ENCODE measurements at places on chromosomes 1 and 21. TPM values are rescaled to one million over a fixed set of nuclear protein-coding genes. Genes with fewer than 3 reads are reported as not detected.
A peak's percentile ranks its signal among the peaks of the same experiment; 100 is the strongest.

DNA sequence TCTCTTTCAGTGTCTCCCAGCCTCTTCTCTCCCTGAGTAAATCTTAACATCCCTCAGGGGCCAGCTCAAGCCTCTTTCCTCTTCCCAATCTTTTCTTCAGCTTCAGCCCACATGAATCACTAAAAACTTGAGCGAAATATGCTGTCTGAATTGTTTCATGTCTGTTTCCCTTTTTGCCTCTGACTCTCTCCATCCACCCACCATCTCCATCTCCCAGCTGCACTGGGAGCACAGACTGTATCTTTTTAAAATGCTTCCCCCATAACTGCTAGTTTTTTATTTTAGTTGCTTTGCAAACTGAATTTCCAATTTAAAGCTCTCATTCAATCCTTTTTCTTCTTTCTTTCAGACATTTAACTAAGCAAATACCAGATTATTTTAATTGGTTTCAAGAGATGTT lies 3.0 kb upstream of the AHCTF1 start:
- no peak overlapping the region for H3K4me3 ChIP-seq
- no peak overlapping the region for H3K27ac ChIP-seq
- H3K36me3 ChIP-seq = no peaks in the 10 kb centered on the region

Gene SAMSN1
- 27.9 TPM for total RNA-seq

- H3K27ac ChIP-seq = no peak overlapping the region
- no peaks in the 10 kb centered on the region for H3K36me3 ChIP-seq
- H3K27me3 ChIP-seq = peaks cover 28% of the 10 kb centered on the region
- no peak for DNase-seq
These were observed 106.5 kb downstream of the SPATA46 start for GRCh38 chr1:162270016-162270770.

DNA sequence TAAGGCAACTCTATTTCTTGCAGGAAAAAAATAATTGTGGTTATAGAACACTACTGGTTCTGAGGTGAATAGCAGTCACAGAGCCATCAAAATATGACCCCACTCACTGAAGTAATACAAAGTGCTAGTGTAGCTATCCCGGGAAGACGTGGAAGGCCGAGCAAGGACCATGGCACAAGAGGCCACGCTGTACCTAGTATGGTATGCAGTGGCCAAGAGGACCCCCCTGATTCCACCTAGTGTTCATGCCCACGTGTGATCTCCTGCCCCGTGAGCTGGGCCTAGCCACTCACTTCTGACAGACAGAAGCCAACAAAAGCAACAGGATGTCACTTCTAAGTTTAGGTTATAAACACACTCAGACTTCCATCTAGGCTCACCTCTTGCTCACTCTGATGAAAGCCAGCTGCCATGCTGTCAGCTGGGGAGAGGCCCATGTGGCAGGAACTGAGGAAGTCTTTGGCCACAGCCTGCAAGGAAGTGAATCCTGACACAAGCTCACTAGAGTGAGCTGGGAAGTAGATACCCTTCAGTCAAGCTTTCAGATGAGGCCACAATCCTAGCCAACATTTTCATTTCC lies 21.7 kb upstream of the LSS start:
- H3K27me3 ChIP-seq = no peaks in the 10 kb centered on the region
- H3K27ac ChIP-seq = peak overlapping the region; percentile 54
- peaks cover 29% of the 10 kb centered on the region for H3K4me1 ChIP-seq
- no peak overlapping the region for H3K4me3 ChIP-seq
- peaks cover 49% of the 10 kb centered on the region for H3K36me3 ChIP-seq

Gene TCHH
- not detected for total RNA-seq

- no peak overlapping the region for H3K27ac ChIP-seq
- DNase-seq = no peak
- no peaks in the 10 kb centered on the region for H3K27me3 ChIP-seq
- no peaks in the 10 kb centered on the region for H3K36me3 ChIP-seq
These were observed 853.5 kb upstream of the TMPRSS15 start for GRCh38 chr21:19256934-19257660.

Gene SH3D21
- total RNA-seq = 2.6 TPM

Gene KRTAP11-1
- not detected for total RNA-seq

Gene UBE2U
- total RNA-seq = not detected

GRCh38 chr1:205950280-205950679 lies 7.0 kb upstream of the SLC26A9 start:
- H3K4me3 ChIP-seq = no peak overlapping the region
- no peaks in the 10 kb centered on the region for H3K36me3 ChIP-seq
- DNase-seq = no peak
- no peak overlapping the region for H3K27ac ChIP-seq
- no peaks in the 10 kb centered on the region for H3K4me1 ChIP-seq

DNA sequence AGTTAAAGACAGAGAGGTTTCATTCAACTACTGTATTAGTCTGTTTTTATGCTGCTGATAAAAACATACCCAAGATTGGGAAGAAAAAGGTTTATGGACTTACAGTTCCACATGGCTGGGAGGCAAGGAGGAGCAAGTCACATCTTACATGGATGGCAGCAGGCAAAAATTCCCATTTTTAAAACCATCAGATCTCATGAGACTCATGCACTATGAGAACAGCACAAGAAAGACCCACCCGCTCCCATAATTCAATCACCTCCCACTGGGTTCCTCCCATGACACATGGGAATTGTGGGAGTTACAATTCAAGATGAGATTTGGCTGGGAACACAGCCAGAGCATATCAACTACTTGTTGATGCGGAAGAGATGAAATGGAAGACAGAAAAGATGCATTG lies 9.2 kb downstream of the GPR161 start:
- H3K4me1 ChIP-seq = no peaks in the 10 kb centered on the region
- no peak overlapping the region for H3K27ac ChIP-seq
- no peak overlapping the region for H3K4me3 ChIP-seq
- H3K36me3 ChIP-seq = no peaks in the 10 kb centered on the region

GRCh38 chr1:212622906-212623305 lies 14.3 kb downstream of the ATF3 start:
- no peak overlapping the region for H3K4me3 ChIP-seq
- no peaks in the 10 kb centered on the region for H3K27me3 ChIP-seq
- H3K27ac ChIP-seq = no peak overlapping the region
- DNase-seq = no peak
- peaks cover 13% of the 10 kb centered on the region for H3K4me1 ChIP-seq

DNA sequence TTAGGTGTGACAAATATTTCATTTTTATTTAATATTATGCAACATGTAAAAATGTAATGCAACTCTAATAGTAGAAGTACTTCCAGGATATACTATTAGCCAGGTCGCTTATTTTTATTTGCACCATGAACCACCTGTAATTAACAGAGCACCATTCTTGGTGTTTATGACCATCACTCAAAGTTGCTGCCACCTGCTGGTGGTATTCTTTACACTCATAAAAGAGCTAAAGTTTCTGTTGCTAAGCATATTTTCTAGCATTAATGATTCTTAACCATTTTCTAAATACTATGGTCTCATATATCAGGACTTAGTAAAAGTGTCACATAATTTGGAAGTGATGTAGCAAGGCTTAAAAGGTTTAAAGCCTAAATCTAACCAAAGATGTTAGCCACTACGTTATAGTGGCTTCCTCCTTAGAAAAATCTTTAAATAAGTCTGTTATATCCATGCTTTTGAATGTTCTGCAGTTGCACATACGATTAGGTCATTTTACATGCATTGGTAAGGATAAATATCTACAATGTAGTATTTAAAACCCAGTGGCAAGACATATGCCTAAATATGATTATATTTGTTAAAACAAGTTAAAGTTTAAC lies 244.5 kb downstream of the NEGR1 start:
- no peak for DNase-seq
- no peak overlapping the region for H3K27ac ChIP-seq
- no peaks in the 10 kb centered on the region for H3K4me1 ChIP-seq
- H3K36me3 ChIP-seq = no peaks in the 10 kb centered on the region

DNA sequence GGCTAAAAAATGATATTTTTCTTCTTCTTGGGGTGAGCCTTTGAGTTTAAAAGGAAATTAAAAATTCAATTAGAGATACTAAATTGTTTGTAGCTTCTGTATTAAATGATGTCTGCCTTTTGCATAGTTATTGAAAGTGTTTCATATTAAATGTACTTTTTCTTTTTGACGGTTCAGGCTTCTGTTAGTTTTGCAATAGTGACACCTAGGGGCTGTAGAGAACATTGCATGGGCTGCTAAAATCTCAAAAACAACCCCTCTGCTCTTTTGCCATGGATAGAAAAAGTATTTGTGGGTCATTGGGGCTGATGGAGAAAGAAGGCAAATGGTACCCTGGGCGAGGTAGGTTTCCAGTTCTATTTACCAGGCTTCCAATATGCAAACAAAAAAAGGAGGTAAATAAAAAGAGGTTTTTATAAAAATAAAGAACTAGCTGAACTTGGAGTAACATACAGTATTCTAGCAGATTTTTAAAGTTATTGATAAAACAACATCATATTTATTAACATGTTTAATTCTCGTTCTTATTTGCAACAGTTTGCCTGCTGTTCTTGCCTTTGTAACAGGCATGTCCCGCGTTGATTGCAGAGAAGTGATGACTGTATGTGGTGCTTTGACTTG lies 115.4 kb upstream of the HOOK1 start:
- no peak for DNase-seq
- no peak overlapping the region for H3K4me3 ChIP-seq
- no peak overlapping the region for H3K27ac ChIP-seq
- H3K36me3 ChIP-seq = peaks cover 4% of the 10 kb centered on the region
- peaks cover 4% of the 10 kb centered on the region for H3K27me3 ChIP-seq

- no peak overlapping the region for H3K27ac ChIP-seq
- H3K4me3 ChIP-seq = no peak overlapping the region
- H3K4me1 ChIP-seq = peaks cover 3% of the 10 kb centered on the region
- peaks cover 10% of the 10 kb centered on the region for H3K27me3 ChIP-seq
- no peak for DNase-seq
- no peaks in the 10 kb centered on the region for H3K36me3 ChIP-seq
These were observed 120.7 kb upstream of the CSF3R start for GRCh38 chr1:36603461-36603860.

DNA sequence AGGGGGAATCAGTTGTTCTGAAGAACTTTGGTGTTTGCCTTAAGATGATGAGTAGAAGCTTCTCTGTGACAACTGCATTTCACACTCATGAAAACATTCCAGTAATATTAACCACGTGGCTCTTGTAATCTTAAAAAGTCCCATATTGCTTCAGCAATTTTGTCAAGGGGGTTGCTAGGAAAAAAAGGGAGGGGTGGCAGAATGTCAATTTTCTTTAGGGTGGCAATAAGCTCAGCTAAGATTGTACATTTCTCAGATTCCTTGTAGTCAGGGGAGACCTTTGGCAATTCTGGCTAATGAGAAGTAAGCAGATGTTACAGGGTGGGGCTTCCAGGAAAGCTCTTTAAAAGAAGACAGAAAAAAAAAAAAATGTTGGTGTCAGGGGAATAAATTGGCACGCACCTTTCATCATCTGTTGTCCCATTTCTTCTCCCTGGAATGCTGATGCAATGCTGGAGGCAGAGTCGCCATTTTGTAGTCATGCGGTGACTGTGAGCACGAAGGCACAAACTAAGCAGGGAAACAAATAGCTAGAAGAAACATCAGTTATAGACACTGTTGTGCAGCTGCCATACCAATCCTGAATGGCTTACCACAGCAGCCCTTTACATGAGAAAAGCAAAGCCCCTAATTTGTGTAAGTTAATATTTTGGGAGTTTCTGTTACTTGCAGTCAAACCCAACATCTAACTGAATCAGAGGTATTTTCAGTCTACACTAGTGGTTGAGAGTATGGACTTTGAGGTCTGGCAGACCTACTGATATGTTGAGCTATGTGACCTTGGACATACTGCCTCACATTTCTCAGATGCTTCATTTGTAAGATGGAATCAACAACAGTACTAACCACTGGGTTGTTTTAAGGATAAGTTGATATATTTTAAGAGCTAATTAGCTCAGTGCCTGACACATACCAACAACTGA lies 56.1 kb upstream of the MRPS6 start:
- no peaks in the 10 kb centered on the region for H3K27me3 ChIP-seq
- peaks cover 6% of the 10 kb centered on the region for H3K36me3 ChIP-seq
- no peak for DNase-seq
- H3K4me1 ChIP-seq = peaks cover 20% of the 10 kb centered on the region
- H3K4me3 ChIP-seq = no peak overlapping the region

DNA sequence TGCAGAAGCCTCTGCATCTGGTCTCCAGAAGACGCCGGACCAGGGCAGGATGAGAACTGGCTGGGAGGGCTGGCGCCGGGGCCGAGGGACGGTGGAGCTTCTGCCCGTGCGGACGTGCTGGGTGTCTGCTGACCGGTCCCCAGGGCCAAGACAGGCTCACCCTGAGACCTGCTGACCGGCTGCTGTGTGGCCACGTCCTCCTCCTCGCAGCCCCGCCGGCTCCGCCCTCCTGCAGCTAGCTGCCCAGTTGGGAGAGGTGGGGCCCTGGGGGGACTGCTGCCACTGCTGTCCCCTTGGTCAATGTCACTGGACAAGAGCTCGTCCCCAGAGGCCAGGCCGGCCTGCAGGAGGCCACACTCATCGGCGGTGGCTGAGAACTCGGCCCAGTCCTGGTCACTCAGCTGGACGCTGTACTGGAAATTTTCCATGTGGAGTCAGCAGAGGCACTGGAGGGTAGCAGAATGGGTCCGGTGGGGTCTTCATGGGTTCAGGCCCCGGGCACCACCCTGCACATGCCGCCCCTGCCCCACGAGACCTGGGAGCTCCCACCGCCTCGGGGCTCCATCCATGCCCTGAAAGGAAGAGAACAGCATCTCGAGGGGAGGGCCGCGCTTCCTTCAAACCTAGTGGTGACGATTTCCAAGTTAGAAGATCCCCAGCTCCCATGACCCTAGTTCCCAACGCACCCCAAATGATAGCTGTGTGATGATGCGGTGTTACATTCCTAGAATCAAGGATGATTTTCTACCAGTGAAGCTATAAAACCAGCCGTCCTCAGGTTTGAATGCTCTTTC lies 1.1 kb downstream of the PERM1 start:
- no peak for DNase-seq
- H3K27ac ChIP-seq = no peak overlapping the region
- H3K4me3 ChIP-seq = no peak overlapping the region
- no peaks in the 10 kb centered on the region for H3K36me3 ChIP-seq
- peaks cover 4% of the 10 kb centered on the region for H3K4me1 ChIP-seq

GRCh38 chr21:45461806-45462341 lies 56.9 kb downstream of the COL18A1 start:
- no peak overlapping the region for H3K27ac ChIP-seq
- peaks cover 2% of the 10 kb centered on the region for H3K4me1 ChIP-seq
- H3K4me3 ChIP-seq = no peak overlapping the region
- no peak for DNase-seq
- no peaks in the 10 kb centered on the region for H3K36me3 ChIP-seq

Gene SLC9C2
- total RNA-seq = not detected

Gene PTGS2
- total RNA-seq = not detected

- no peaks in the 10 kb centered on the region for H3K36me3 ChIP-seq
- H3K27me3 ChIP-seq = peaks cover 26% of the 10 kb centered on the region
- no peak overlapping the region for H3K27ac ChIP-seq
- peaks cover under 1% of the 10 kb centered on the region for H3K4me1 ChIP-seq
- no peak overlapping the region for H3K4me3 ChIP-seq
These were observed 6.5 kb downstream of the KCNN3 start for GRCh38 chr1:154863315-154864174.

Gene UBL4B
- total RNA-seq = not detected

GRCh38 chr1:47024141-47024801 lies 802 bp downstream of the CYP4X1 start:
- H3K4me1 ChIP-seq = no peaks in the 10 kb centered on the region
- H3K27ac ChIP-seq = no peak overlapping the region
- no peak for DNase-seq
- H3K36me3 ChIP-seq = no peaks in the 10 kb centered on the region
- H3K27me3 ChIP-seq = peaks cover 40% of the 10 kb centered on the region

Gene SIPA1L2
- 0.16 TPM for total RNA-seq

Gene ARHGEF10L
- 0.34 TPM for total RNA-seq

Gene IGSF3
- total RNA-seq = 0.05 TPM

GRCh38 chr1:214658785-214659184 lies 55.8 kb downstream of the CENPF start:
- no peaks in the 10 kb centered on the region for H3K4me1 ChIP-seq
- H3K4me3 ChIP-seq = no peak overlapping the region
- H3K27ac ChIP-seq = no peak overlapping the region
- no peak for DNase-seq

Gene WNT2B
- total RNA-seq = 0.33 TPM

Data from naive thymus-derived CD8-positive, alpha-beta T cell (primary cell).